ENCODE measurements at places on chromosomes 2 and 18. TPM values are rescaled to one million over a fixed set of nuclear protein-coding genes. Genes with fewer than 3 reads are reported as not detected.

The DYTN gene
- not detected for total RNA-seq

The GRHL1 gene
- 1.2 TPM for total RNA-seq

The VSNL1 gene
- 5.3 TPM for total RNA-seq

The CRYBA2 gene
- not detected for total RNA-seq

The NGEF gene
- not detected for total RNA-seq

The CYS1 gene
- 0.20 TPM for total RNA-seq

The RTP5 gene
- total RNA-seq: not detected

The SRD5A2 gene
- not detected for total RNA-seq

The KIF3C gene
- 20.6 TPM for total RNA-seq

The PAX8 gene
- 7.0 TPM for total RNA-seq

The GPBAR1 gene
- total RNA-seq: 0.14 TPM

The POMC gene
- total RNA-seq: 0.39 TPM

The RGPD3 gene
- total RNA-seq: 0.14 TPM

The DNER gene
- total RNA-seq: 5.5 TPM

The PROC gene
- 0.82 TPM for total RNA-seq

The PDE11A gene
- 0.20 TPM for total RNA-seq

The SERPINB13 gene
- total RNA-seq: 5.9 TPM

The IL1R2 gene
- total RNA-seq: 37.9 TPM

The SERPINB7 gene
- 190 TPM for total RNA-seq

The IL36A gene
- total RNA-seq: not detected

The C2orf78 gene
- total RNA-seq: not detected

The TLX2 gene
- total RNA-seq: not detected

The MRPL44 gene
- total RNA-seq: 33.2 TPM

The EN1 gene
- not detected for total RNA-seq
